ENCODE measurements at places on chromosomes 4 and X. TPM values are rescaled to one million over a fixed set of nuclear protein-coding genes. Genes with fewer than 3 reads are reported as not detected.

DNA sequence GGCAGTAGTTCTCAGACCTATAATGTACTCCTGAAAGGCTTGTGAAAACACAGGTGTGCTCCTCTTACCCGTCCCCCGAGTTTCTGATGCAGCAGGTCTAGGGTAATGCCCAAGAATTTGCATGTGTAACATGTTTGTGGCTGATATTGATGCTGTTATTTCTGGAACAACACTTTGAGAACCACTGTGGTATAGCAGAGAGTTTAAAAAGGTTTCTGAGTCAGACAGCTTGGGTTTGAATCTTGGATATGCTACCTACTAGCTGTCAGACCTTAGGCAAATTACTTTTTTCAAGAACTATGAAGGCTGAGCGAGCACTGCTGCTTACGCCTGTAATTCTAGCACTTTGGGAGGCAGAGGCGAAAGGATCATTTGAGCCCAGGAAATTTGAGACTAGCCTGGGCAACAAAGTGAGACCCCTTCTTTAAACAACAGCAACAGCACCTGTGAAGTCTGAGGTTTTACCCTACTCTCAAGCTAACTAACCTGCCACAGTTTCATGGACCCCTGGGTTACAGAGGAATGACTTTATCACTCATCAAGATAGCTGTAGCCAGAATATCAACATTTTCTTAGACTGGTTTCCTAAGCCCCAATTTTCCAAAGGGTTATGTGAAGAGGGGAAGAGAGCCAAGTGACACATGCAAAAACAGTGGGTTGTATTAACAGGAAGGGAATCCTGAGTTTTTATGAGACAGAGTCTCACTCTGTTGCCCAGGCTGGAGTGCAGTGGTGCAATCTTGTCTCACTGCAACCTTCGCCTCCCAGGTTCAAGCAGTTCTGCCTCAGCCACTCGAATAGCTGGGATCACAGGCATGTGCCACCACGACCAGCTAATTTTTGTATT is 5.1 kb downstream of the AFF1 start:
- DNase-seq, result no peak

- no peak for DNase-seq
Observed at GRCh38 chr4:10584042-10584441, 100.5 kb downstream of the CLNK start.

Gene CYSLTR1
- total RNA-seq, result not detected

Gene PNPLA4
- 13.6 TPM for total RNA-seq

Gene FAM193A
- 45.8 TPM for total RNA-seq

DNA sequence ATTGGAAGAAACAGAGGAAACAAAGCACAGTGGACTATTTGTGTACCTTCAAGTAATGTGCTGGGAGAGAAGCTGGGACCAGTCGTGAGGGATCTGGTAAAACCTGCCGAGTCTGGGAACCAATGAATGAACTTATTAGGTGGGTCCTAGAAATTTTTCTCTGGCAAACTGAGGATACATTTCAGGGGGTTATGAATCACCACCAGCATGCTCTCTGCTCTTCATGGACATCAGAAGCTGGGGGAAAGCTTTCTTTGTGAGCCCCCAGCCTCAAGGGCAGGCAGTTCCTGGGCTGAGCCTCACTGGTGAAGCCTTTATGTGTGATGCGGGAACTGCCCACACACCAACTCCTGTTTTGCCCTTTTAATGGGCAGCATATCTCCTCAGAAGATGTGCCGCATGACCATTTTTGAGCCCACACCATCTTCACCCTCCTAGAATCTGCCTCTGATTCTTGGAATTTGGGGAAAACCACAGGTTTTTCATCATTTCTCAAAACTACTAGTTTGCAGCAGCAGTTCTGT is 95.4 kb upstream of the ENPP6 start:
- DNase-seq, result no peak

Gene TRIML1
- total RNA-seq, result not detected

- no peak for DNase-seq
Observed at GRCh38 chrX:119381349-119381944, 17.7 kb upstream of the SLC25A43 start.

DNA sequence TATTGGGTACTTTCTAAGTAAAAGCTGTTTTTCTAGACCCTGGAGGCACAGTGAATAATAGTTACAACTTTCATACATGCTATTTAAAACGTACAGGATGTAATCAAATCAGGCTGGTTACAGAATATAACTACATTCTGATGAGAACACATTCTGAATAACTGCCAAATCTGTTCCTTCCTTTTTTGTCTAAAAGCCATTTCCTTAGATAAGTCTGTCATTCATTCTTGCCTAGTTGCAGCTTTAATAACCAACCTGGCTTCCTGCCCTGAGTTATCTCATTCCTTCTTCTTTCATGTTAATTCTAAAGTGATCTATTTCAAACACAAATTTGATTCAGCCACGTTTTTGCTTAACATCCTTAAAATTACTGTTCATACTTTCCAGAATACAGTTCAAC is 189.7 kb upstream of the ITM2A start:
- DNase-seq, result no peak

- no peak for DNase-seq
Observed at GRCh38 chr4:129208481-129208880, 112.5 kb downstream of the C4orf33 start.

Gene TGIF2LX
- not detected for total RNA-seq

- no peak for DNase-seq
Observed at GRCh38 chr4:127888559-127888958, 7.9 kb downstream of the PLK4 start.

GRCh38 chr4:94277534-94277933 is 65.1 kb downstream of the HPGDS start:
- DNase-seq, result no peak

Gene CDKL5
- 3.7 TPM for total RNA-seq

DNA sequence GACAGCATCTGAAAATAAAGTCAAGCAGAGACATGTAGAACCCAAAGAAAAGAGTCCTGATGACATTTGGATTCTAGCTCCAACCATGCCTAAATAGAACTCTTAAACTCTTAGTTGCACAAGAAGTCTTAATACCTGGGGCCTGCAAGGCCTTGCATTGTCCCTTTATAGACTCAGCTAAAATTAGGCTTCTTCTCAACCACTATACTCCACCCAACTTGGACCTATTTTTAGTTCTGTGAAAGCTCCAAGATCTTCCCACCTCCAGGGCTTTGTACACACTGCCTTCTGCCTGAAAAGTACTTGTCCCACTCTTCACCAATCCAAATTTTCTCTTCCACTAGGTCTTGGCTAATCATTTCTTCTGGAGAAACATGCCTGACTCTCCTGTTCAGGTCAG is 36.5 kb downstream of the PLK4 start:
- no peak for DNase-seq

- DNase-seq, result no peak
Observed at GRCh38 chrX:28589046-28589445, 1.8 kb downstream of the IL1RAPL1 start.

- no peak for DNase-seq
Observed at GRCh38 chr4:44487341-44487740, 38.7 kb upstream of the KCTD8 start.

- DNase-seq, result no peak
Observed at GRCh38 chr4:124390861-124391260, 321.7 kb downstream of the ANKRD50 start.

GRCh38 chr4:159013692-159014091 is 89.2 kb upstream of the RAPGEF2 start:
- no peak for DNase-seq

Gene CLCN4
- 9.0 TPM for total RNA-seq

Gene MGAT4D
- total RNA-seq, result not detected

All from neural crest cell (in vitro differentiated cells).